ENCODE measurements at places on chromosomes 7 and 10.

- DNase-seq = no peak
Measured at GRCh38 chr10:44356139-44357022, 28.5 kb downstream of the CXCL12 start.

GRCh38 chr7:27389496-27389895, 146.9 kb downstream of the EVX1 start:
- DNase-seq = no peak

- DNase-seq = no peak
Measured at GRCh38 chr7:143314127-143314526, 1.8 kb upstream of the CLCN1 start.

- DNase-seq = no peak
Measured at GRCh38 chr7:50312250-50313162, 8.0 kb downstream of the IKZF1 start.

DNA sequence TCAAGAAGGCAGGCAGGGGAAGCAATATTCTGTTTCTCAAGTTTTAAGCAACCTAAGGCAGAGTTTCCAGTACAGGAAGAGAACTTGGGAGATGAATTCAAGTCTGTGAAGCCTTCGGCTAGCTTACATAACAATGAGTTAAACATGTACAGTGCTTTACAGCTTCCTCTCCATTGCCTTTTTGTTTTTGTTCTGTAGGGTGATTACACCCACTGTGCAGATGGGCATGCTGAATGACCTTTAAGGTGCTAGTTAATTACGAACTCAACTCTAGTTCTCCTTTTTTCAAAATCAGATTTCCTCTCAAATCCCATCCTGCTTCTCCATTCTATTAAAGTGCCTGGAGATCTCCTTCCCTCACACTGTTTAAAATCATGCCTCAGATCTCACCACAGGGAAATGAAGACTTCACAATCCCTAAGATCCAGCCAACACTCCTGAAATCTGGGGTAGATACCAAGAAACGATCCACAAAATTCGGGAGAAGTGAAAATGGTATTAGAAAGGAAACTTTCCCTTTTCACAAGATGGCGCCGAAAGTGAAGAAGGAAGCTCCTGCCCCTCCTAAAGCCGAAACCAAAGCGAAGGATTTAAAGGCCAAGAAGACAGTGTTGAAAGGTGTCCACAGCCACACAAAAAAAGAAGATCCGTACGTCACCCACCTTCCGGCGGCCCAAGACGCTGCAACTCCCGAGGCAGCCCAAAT, 16.8 kb upstream of the MSMB start:
- DNase-seq = no peak

GRCh38 chr7:5774136-5774535, 7.3 kb downstream of the RNF216 start:
- no peak for DNase-seq

- no peak for DNase-seq
Measured at GRCh38 chr7:39085590-39086049, 107.9 kb downstream of the POU6F2 start.

GRCh38 chr10:17689137-17689536, 45.2 kb downstream of the STAM start:
- DNase-seq = no peak

DNA sequence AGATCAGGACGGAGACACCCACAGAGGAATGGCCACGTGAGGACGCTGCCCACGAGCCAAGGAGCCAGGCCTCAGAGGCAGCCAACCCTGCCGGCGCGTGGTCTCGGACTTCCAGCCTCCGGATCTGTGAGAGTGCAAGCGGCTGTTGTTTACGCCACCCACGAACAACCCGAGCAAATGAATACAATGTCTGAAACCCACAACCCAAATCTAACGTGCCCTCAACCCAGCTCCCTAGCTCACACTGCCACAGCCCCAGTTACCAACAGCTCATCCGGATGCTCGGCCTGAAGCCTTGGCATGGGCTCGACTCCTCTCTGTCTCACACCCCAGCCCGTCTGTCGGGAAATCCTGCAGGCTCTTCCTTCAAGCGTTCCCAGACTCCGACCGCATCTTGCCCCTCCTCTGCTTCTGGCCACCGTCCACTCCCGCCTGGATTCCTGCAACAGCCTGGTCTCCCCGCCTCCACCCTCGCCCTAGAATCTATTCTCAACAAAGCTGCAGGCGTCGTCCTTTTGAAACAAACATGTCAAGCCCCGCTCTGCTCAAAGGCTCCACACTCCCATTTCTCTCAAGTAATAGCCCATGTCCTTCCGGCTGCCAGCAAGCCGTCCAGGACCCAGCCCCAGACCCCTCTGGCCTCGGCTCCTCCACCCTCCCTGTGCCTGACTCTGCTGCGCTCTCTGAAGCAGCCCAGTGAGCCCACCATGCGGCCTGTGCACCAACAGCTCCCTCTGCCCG, 35.3 kb downstream of the STK32C start:
- no peak for DNase-seq

GRCh38 chr10:125222515-125223308, 62.3 kb upstream of the CTBP2 start:
- no peak for DNase-seq

GRCh38 chr7:66847879-66848790, 72.9 kb upstream of the TMEM248 start:
- DNase-seq = no peak

DNA sequence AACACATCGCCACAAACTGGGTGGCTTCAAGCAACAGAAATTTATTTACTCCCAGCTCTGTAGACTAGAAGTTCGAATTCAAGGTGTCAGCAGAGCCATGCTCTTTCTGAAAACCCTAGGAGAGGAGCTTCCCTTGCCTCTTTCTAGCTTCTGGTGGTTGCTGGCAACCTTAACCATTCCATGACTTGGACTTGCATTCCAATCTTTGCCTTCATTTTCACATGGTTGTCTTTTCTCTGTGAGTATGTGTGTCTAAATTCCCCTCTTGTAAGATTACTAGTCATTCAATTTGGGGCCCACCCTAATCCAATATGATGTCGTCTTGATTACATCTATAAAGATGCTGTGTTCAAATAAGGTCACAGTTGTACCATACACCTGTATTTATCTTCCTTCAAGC, 65.9 kb upstream of the PRKG1 start:
- DNase-seq = no peak

DNA sequence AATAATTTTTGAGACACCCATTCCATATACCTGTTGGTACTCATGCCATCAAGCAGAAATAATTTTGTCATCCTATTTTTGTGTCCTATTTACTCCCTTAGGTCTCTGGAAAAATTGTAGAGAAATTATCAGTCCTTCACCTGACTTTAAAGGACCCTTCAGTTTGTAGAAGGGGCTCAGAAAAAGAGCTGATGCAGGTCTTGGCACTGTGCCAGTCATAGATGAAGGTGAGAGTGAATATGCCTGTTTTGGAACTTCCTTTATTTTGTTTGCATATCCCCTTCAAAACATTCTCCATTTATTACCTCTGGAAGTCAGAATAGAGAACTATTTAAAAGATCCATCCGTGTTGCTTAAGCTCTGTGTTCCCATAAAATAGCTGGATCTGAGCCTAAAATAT, 321.0 kb upstream of the TPK1 start:
- DNase-seq = no peak
